Occipital lobe (tissue), 3 donors: ENCODE measurements at places on chromosomes 5 and 9. TPM values are rescaled to one million over a fixed set of nuclear protein-coding genes. Genes with fewer than 3 reads are reported as not detected.

- no peak for DNase-seq
Measured at GRCh38 chr5:66958980-66959641, 237.5 kb downstream of the CD180 start.

- no peak for DNase-seq
Measured at GRCh38 chr5:51566953-51567352, 183.7 kb downstream of the ISL1 start.

DNA sequence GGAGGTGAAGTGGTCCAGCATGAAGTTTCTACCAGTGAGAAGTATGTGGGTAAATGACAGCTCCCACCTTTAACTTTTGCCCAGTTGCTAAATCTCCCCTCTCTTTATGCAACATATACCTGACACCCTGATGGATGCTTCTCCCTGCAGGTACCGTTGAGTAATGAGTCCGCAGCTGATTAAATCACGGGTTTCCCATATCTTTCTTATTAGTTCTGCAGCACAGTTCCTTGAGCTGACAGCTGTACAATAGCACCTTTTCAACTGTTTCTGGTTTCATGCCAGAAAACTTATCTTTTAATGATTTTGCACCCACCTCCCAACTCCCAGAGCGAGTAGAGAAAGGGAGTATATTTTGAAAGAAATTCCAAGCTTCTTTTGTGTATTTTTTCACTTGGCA is 161.0 kb upstream of the TUT7 start:
- no peak for DNase-seq

DNA sequence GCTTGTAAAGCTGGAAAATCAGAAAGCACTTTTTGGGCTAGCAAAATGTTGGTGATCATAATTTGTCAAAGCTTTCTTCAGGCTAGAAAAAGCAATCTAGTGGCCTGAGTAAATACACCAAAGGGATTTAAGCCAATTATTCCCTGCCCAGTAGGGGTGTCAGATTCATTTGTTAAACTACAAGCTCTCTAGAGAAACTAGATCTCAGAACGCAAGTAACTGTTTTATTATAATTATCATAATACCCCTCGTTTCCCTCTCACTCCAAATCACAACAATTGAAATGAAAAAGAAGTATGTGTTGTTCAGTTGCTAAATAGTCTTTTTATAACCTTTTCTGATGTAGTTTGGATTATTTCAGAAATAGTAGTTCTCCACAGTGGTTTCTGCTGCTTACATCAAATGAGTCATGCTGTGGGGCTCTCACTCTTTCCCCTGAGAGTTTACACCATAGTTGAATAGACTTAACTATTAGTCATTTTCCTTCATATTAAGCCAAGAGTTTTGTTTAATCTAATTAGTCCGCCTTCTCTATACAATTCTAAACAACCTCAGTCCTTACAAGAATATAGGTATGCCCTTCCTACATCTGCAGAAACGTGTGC is 918.6 kb upstream of the DMAC1 start:
- DNase-seq = no peak

DNA sequence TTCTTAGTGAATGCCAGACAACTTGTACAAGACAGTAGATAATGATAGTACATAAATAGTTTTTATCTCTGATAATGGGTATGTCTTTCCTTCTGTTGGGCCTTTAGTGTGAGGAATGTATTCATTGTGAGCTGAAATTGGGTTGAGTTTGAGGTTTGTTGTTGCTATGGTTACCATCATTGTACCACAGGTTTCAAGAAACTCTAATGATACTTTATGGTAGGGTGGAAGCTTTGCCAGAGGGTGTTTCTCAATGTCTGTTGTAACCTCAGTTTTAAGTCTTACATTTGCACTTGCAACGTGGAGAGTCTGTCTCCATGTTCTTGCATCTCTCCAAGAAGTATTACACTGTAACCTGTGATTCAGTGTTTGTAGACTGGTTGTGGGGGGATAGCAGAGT is 1550.1 kb downstream of the MAT2B start:
- DNase-seq = no peak

DNA sequence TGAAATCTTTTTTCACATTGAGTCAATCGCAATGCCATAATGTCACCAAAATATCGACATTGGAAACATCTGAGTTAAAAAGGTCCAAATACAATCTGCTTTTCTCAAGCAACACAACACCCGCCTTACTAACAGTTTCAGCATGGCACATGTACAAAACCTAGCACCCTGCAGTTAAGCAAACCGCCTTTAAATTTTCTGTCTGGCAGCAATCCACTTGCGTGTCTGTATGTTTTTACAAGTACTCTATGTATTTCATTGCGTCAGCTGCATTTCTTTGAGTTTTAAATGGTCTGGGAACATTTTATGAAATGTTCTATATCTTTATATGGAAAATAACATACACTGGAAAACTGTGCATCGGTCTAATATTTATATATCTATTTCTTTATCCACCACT is 134.6 kb downstream of the DENND1A start:
- no peak for DNase-seq

GRCh38 chr5:14245132-14245925 is 102.2 kb downstream of the TRIO start:
- DNase-seq = no peak

DNA sequence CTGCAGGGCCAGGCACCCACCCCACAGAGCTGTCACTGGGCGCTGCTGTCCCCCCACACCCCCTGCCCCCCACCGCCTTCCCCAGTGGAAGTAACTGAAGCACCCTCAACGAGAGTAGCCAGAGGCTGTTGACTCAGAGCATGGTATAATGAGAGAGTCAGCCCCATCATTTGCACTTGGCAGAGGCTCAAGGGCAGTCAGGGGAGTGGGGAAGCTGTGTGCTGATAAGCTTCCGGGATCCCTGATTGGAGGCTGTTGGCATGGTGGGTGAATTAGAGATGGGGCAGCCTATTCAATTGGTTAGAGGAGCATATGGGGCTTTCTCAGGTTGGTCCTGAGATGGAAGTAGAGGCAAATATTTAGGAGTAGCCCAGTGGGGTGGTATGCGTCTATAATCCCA is 77.1 kb upstream of the GOLM1 start:
- no peak for DNase-seq

DNA sequence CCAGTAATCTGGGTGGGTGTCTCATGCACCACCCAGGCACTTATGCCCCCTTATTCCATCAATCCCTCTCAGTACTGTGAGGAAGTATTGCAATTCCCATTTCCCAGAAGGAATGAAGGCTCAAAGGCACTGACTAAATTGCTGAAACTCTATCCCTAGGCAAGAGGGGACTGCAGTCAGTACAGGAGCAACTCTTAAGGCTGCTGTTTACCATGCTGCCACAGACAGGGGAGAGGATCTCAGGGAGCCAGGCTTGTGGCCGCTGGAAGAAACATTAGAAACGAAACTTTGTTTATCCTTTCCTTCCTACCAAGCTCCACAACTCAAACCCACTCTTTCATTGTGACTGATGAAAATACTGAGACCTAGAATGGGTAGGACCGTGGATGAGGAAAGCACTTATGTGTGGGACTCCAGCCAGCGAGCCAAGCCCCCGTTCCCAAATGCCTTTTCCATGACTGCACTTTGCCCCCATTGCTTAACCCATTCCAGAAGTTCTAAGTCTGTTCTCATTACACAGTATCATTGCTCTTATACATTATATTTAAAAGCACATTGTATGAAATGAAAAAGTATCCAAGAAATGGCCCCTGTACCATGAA is 54.3 kb downstream of the TLE1 start:
- DNase-seq = no peak

GRCh38 chr5:68251386-68251785 is 35.8 kb downstream of the PIK3R1 start:
- no peak for DNase-seq

DNA sequence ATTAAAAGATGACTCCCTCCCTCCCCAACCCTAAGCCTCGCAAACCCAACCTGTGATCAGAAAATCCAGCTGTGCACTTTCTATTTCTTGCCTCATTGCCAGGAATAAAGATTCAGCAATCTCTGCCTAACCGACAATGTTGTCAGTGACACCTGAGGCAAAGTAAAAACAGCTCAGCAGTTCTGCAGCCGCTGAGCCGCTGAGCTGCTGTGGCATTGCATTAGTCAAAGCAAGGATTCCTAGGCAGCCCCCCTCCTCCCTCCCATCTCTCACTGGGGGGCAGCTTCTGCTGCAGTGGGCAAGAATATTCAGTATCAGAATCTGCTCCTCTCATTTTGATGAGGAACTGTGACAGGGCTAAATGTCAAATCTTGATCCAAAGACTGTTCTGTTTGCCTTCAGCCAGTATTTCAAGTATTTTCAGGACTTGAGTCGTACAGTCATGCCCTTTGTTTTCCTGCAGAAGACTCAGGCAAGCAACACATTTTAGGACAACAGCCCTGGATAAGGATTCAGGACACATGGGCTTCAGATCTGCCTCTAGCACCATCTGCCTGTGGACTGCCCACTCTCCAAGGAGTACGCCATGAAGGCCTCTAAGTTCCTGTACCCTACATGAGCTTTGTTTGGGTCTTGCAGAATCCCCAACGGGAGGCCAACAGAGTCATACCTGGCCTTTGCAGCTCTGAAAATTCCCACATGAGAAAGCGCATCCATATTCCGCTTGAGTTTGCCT is 41.1 kb upstream of the DAP start:
- no peak for DNase-seq

DNA sequence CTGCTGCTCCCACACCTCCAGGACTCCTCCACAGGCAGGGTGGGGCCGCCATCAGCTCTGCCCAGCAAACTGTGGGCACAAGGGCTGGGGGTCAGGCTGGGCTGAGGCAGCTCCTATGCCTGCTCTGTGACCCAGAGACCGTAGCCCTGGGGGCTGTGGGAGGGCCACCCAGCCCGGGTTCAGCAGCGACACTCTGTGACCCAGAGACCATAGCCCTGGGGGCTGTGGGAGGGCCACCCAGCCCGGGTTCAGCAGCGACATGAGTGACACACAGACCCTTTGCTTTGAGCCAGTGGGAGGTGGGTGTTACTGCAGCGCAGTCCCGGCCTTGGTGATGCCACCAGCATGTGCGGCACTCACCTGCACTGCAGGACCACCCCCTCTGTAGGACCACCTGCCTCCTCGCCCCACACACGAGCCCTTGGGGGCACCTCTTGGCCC is 118.9 kb upstream of the LPCAT1 start:
- DNase-seq = no peak

DNA sequence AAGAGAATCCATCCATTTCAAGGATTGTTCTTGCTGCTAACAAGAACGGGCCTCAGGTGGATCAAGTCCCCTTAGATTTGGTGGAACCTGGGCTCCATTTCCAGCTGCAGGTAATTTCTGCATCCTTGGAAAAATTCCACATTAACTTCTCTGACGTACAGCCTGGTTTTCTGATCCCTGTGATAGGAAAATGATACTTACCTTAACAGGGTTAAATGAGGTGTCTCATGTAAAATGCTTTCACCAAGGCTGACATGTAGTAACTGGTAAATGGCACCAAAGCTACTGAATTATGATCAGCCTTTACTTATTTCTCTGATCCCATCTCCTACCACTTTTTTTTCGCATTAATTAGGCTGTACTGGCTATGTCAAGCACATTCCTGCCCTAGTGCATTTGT is 93.7 kb downstream of the FBXO38 start:
- no peak for DNase-seq

GRCh38 chr9:98865284-98865875 is 57.9 kb downstream of the GALNT12 start:
- no peak for DNase-seq

DNA sequence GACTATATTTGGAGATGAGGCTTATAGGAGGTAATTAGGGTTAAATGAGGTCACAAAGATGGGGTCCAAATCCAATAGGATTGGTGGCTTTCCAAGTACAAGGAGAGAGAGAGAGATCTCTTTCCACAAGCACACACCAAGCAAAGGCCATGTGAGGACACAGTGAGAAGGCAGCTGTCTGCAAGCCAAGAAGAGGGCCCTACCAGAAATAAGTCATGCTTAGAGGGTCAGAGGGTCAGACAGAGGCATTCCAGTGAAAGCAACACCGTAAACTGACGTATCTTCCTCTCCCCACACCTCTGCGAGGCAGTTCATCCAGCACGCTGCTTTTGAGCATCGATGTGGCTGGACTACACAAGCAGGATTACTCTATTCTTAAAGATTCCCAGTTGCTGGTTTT is 87.9 kb downstream of the SLC1A3 start:
- no peak for DNase-seq

- DNase-seq = no peak
Measured at GRCh38 chr9:96680812-96681499, 25.8 kb upstream of the PRXL2C start.

- DNase-seq = no peak
Measured at GRCh38 chr5:77306531-77306930, 96.1 kb downstream of the PDE8B start.

- no peak for DNase-seq
Measured at GRCh38 chr9:120859361-120859760, 16.6 kb upstream of the PSMD5 start.

DNA sequence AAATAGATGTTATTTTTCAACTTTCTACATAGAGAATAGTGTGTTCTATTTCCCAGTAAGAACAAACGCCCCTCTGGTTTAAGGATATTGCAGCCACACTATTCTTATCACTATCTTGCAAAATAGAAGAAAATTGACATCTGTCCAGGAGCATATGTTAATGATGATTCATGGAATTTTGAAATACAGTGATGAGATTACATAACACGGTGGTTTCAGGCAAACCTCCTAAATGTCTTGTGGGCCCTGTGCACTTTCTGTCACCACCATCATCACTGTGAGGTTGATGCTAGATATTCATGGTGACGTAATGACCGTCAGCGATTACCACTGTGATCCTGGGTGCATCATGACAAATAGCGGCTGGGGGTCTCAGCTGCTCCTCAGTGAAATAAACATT is 48.1 kb downstream of the CFAP90 start:
- DNase-seq = no peak

GRCh38 chr5:143987751-143988560 is 176.0 kb downstream of the HMHB1 start:
- DNase-seq = no peak

GRCh38 chr9:71609448-71609830 is 158.9 kb downstream of the CEMIP2 start:
- no peak for DNase-seq

GRCh38 chr5:151947931-151948608 is 23.4 kb upstream of the GLRA1 start:
- no peak for DNase-seq

GRCh38 chr5:139863855-139864558 is 68.4 kb downstream of the PSD2 start:
- DNase-seq = peak; percentile 41

DNA sequence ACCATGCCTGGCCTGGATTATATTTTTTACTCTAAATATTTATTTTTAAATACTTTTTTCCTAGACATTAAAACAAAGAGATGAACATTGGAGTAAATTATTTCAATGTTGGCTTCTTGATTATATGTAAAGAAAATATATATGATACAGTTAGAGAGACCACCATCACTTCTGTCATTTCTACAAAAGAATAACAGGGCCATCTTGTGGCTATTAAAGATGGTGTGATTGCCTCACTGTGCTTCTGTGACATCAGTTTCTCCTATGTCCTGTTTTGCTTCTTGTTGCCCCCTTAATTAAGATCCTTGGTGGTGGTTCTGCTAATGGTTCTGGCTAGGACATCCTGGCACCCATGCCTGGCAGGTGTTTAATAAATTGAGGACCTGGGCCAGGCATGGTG is 32.9 kb downstream of the NDFIP1 start:
- DNase-seq = no peak

GRCh38 chr5:124894541-124894940 is 148.1 kb upstream of the ZNF608 start:
- no peak for DNase-seq

The KIF4B gene
- 0.16 TPM for total RNA-seq

The LHX6 gene
- total RNA-seq = 20.0 TPM

The KCTD16 gene
- 23.6 TPM for total RNA-seq

The MOB3B gene
- 6.2 TPM for total RNA-seq

The GGTA1 gene
- total RNA-seq = 2.3 TPM

The SLC6A7 gene
- 0.62 TPM for total RNA-seq

The TLX3 gene
- total RNA-seq = not detected

The ZNF883 gene
- total RNA-seq = 35.1 TPM

The TXNDC8 gene
- not detected for total RNA-seq
